Suppressor macrophage treated with lipopolysaccharide for 4 hours (primary cell): ENCODE measurements at places on chromosomes 1 and 21.

- DNase-seq, result no peak
Measured at GRCh38 chr1:32001863-32002262, 11.8 kb upstream of the KHDRBS1 start.

DNA sequence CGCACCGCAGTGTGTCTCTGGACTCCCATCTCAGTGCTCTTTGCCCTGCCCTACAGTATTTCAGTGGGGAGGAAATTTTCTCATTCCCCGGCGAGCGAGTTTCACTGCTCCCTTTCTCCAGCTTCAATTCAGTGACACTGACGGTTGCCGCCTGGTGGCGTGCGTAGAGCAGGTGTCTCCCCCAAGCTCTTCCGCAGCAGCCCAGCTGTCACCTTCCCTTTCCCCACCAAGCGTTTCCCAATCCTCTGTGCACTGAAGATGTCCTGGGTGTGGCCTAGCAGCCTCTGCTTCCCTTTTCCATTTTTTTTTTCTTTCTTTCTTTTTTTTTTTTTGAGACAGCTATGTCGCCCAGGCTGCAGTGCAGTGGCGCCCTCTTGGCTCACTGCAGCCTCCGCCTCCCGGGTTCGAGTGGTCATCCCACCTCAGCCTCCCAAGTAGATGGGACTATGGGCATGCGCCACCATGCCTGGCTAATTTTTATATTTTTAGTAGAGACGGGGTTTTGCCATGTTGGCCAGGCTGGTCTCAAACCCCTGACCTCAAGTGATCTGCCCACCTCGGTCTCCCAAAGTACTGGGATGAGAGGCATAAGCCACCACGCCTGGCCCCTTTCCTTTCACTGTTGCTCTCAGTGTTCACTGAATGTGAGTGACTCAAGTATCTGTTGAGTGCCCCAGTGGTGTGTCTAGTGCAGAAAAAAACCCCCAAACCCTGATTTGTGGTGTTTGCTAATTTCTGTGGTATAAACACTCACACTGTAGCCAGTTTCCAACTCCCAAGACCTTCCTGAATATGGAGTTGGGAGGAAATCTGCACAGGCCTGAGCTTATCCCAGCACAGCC lies 30.1 kb downstream of the TNFRSF1B start:
- peak; percentile 88 for DNase-seq

- no peak for DNase-seq
Measured at GRCh38 chr1:54477153-54477561, 70.9 kb upstream of the ACOT11 start.

- no peak for DNase-seq
Measured at GRCh38 chr21:42545317-42545716, 31.7 kb downstream of the SLC37A1 start.

DNA sequence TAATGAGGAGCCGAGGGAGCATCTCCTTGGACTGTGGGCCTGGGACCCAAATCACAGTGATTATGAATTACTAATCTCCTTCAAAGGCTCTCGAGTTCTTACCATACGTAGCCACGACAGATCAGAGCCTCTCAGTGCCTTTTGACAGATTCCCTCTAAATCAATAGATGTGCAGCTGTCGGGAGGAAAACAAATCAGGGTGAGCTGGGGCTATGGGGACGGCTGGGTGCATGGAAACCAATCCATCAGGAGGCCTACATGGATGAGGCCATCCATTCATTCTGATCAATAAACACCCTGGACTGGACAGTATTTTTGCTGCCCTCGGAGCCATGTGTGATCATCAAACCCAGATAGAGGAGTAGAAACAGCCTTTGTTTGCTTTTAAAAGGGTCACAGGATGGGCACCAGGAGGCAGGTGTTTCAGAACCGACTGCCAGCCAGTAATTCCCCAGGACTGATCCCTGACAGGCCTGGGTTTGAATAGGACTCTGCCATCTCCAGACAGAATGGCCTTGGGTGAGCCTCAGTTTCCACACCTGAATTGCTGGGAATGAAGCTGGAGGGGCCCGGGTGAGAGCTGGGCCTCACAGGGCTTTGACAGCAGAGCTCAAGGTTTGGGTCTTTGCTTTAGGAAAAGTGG lies 532.8 kb downstream of the MATN1 start:
- DNase-seq, result no peak

- no peak for DNase-seq
Measured at GRCh38 chr1:176379626-176380339, 83.2 kb upstream of the PAPPA2 start.

DNA sequence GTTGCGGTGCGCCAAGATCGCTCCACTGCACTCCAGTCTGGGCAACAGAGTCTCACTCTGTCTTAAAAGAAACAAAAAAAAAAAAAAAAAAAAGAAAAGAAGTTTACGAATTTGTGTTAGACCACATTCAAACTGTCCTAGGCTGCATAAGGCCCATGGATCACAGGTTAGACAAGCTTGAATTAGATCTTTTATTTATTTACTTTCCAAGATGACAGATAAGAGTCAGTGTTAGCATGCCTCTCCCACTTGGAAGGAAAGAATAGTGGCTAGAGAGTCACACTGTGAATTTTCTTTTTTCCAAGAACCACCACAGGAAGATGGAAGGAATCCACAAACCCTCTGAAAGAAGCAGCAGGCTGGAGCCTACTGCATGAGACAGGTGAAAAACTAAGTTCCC lies 29.3 kb downstream of the NSL1 start:
- DNase-seq, result no peak

- no peak for DNase-seq
Measured at GRCh38 chr1:229364207-229365065, 21.6 kb upstream of the CCSAP start.
